ENCODE measurements at places on chromosomes 2 and 18. TPM values are rescaled to one million over a fixed set of nuclear protein-coding genes. Genes with fewer than 3 reads are reported as not detected.
A peak's percentile ranks its signal among the peaks of the same experiment; 100 is the strongest.

DNA sequence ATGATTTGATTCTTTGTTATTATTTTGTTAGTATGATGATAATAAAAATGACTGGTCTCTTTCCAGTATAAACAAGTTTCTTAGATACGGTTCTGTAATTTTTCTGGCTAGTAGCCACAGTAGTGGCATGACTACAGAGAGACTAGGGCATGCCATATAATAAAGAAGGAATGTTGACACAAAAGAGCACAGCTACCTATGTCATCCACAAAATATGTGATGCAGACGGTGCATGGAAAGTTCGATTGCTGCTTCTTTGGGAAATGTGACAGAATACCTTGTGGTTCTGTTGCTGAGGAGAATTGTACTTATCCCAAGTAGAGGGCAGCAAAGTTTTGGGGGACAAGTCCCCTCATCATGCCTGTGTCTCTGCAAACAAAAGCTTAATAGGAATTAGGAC, 26.1 kb upstream of the SETBP1 start:
- H3K4me1 ChIP-seq, result no peaks in the 10 kb centered on the region
- H3K4me3 ChIP-seq, result no peak overlapping the region
- no peaks in the 10 kb centered on the region for H3K27me3 ChIP-seq
- DNase-seq, result no peak

DNA sequence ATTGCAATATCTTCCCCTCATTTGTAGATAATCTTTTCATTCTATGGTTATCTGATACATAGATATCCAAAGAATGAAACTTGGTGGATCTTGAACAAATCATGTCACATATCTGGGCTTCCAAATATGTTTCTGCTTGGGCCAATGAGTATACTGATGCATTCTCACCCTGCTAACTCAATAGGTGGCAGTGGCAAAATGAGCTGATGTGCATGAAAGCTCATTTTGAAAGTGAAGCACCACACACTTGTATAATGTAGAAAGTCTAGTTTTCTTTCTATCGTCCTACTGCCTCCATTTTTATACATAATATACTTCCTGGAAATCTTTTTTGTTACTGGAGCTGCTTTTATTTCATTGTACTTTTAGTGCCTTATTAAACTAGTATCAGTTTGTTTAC, 208.2 kb downstream of the PRKCE start:
- H3K36me3 ChIP-seq, result peaks cover 15% of the 10 kb centered on the region
- H3K4me1 ChIP-seq, result peaks cover 61% of the 10 kb centered on the region
- peak overlapping the region; percentile 93 for H3K27ac ChIP-seq
- H3K27me3 ChIP-seq, result no peaks in the 10 kb centered on the region
- DNase-seq, result no peak
- H3K4me3 ChIP-seq, result no peak overlapping the region

GRCh38 chr2:151657667-151658076, 76.6 kb downstream of the NEB start:
- H3K36me3 ChIP-seq, result no peaks in the 10 kb centered on the region
- DNase-seq, result no peak
- H3K4me3 ChIP-seq, result no peak overlapping the region
- no peaks in the 10 kb centered on the region for H3K4me1 ChIP-seq
- H3K27me3 ChIP-seq, result peaks cover 12% of the 10 kb centered on the region
- no peak overlapping the region for H3K27ac ChIP-seq

- no peaks in the 10 kb centered on the region for H3K36me3 ChIP-seq
- H3K27me3 ChIP-seq, result no peaks in the 10 kb centered on the region
- DNase-seq, result no peak
- no peak overlapping the region for H3K27ac ChIP-seq
These were observed 62.8 kb downstream of the GALNT14 start for GRCh38 chr2:31075431-31075830.

- H3K27ac ChIP-seq, result no peak overlapping the region
- peaks cover 20% of the 10 kb centered on the region for H3K4me1 ChIP-seq
- no peaks in the 10 kb centered on the region for H3K36me3 ChIP-seq
- no peak for DNase-seq
These were observed 274.8 kb upstream of the TRIB2 start for GRCh38 chr2:12441750-12442475.

GRCh38 chr18:79070486-79070885, 1.3 kb downstream of the ATP9B start:
- peak overlapping the region; percentile 85 for H3K4me3 ChIP-seq
- peaks cover 36% of the 10 kb centered on the region for H3K36me3 ChIP-seq
- peak overlapping the region; percentile 91 for H3K27ac ChIP-seq
- no peak for DNase-seq
- H3K4me1 ChIP-seq, result peaks cover 38% of the 10 kb centered on the region

DNA sequence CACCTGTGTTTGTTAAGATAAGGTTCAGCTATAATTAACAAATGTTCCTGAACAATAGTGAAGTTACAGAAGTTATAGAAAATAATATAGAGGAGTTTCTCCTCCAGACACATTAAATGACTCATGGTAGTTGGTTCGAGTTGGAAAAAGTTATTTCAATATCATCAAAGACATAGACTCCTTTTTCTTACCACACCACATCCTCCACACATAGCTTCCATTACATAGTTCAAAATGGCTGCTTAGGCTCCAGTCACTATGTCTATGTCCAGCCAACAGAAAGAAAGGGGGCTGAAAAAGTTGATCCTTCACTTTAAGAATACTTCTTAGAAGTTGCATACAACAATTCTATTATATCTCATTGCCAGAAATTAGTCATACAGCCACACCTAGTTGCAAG, 50.7 kb downstream of the DYNAP start:
- H3K27me3 ChIP-seq, result peaks cover 4% of the 10 kb centered on the region
- H3K4me1 ChIP-seq, result no peaks in the 10 kb centered on the region
- H3K27ac ChIP-seq, result no peak overlapping the region
- no peaks in the 10 kb centered on the region for H3K36me3 ChIP-seq
- DNase-seq, result no peak

- no peak overlapping the region for H3K4me3 ChIP-seq
- H3K36me3 ChIP-seq, result no peaks in the 10 kb centered on the region
- H3K27ac ChIP-seq, result no peak overlapping the region
- H3K4me1 ChIP-seq, result no peaks in the 10 kb centered on the region
- H3K27me3 ChIP-seq, result no peaks in the 10 kb centered on the region
These were observed 1285.7 kb downstream of the CNTNAP5 start for GRCh38 chr2:125310657-125311364.

DNA sequence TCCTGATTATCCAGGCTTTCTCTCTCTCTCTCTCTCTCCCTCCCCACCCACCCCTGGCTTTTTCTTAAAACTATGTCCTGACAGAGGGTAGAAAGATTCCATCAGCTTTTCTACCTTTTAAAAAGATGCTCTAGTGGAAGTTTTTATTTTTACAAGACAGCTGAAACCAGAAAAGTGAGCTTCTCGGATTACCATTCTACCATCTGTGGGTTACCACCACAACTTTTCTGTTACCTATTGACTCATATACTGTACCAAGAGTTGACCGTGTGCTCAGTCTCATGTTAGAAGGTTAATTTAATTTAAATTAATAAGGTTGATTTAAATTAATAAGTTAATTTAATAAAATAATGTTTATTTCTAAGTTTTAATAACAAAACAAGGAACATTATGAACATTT, 137.6 kb downstream of the UPP2 start:
- no peaks in the 10 kb centered on the region for H3K36me3 ChIP-seq
- H3K27me3 ChIP-seq, result no peaks in the 10 kb centered on the region
- DNase-seq, result no peak
- H3K4me3 ChIP-seq, result no peak overlapping the region

Gene CCDC68
- not detected for total RNA-seq

- H3K27me3 ChIP-seq, result peaks cover 3% of the 10 kb centered on the region
- H3K36me3 ChIP-seq, result no peaks in the 10 kb centered on the region
- H3K27ac ChIP-seq, result no peak overlapping the region
- H3K4me3 ChIP-seq, result no peak overlapping the region
- peaks cover 10% of the 10 kb centered on the region for H3K4me1 ChIP-seq
These were observed 84.9 kb downstream of the CMPK2 start for GRCh38 chr2:6780765-6781274.

DNA sequence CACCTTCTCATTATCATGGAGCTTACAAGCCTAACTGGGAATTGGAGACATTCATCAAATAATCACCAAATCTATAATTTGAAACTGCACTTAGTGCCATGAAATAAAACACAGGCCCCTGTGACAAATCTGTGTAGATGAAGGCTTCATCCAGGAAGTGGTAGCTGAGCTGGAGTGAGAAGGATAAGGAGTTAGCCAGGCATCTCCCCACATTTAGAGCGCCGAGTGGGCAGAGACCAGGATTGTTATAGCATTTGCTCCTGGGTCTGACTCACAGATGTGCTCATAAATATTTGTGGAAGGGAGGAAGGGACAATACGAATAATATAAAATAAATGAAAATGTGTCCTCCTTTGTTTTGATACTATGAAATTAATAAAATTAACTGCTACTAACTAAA, 2.5 kb upstream of the MAT2A start:
- no peak for DNase-seq
- no peak overlapping the region for H3K27ac ChIP-seq
- peaks cover 24% of the 10 kb centered on the region for H3K36me3 ChIP-seq
- H3K27me3 ChIP-seq, result no peaks in the 10 kb centered on the region

Gene IL36RN
- not detected for total RNA-seq

DNA sequence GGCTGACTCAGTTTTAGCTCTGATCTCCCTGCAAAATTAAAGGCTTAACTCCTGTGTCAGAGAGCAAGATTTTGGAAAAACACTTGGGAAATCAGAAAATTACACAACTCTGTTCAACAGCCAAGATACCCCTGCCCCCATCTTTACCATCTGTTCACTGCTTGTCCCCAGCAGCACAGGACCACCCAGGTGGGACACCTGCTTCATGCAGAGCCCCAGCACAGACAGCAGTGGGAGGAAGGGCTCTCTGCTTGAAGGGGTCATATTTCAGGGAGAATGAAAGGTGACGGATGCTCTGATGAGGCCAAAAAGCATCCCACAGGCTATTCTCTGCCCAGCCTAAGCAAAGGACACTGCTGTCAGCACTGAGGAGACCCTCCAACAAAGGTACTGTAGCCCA, 584.6 kb upstream of the KLHL29 start:
- H3K27me3 ChIP-seq, result no peaks in the 10 kb centered on the region
- no peak for DNase-seq
- no peak overlapping the region for H3K27ac ChIP-seq
- H3K4me1 ChIP-seq, result no peaks in the 10 kb centered on the region
- H3K4me3 ChIP-seq, result no peak overlapping the region

Gene NFATC1
- total RNA-seq, result 28.1 TPM

Gene FAM161A
- total RNA-seq, result 5.3 TPM

DNA sequence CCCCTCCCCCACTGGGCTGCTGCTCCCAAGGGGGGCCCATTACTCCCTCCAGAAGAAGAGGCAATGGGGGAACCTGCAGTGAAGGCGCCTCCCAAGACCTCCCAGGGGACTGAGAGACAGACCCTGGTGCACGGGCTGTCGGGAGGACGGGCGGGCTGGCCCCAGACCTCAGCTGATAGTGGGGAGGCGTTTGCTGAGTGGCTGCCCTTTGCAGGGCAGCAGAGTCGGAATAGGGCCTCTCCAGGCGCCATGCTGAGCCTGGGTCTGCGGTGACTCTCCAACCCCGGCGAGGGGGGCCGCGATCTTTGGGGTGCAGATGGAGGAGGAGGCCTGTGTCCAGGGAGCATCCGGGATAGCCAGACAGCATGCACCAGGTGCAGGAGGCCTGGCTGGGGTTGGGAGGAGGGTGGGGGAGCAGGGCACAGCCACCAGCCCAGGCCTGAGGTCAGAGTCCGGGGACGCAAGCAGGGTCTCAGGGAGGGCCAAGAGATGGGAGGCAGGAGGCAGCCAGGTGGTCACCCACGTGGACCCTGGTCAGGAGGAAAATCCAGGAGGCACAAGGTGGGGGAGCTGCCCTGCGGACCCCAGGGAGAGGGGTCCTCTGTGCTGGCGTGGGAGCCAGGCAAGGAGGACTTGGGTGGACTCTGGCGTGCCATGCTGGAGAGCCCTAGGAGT, 11.0 kb downstream of the CROCC2 start:
- H3K4me1 ChIP-seq, result no peaks in the 10 kb centered on the region
- no peak for DNase-seq
- H3K27me3 ChIP-seq, result peaks cover 3% of the 10 kb centered on the region
- no peak overlapping the region for H3K4me3 ChIP-seq

GRCh38 chr2:144523596-144524117, 3.7 kb upstream of the ZEB2 start:
- no peak overlapping the region for H3K27ac ChIP-seq
- peaks cover 22% of the 10 kb centered on the region for H3K4me1 ChIP-seq

DNA sequence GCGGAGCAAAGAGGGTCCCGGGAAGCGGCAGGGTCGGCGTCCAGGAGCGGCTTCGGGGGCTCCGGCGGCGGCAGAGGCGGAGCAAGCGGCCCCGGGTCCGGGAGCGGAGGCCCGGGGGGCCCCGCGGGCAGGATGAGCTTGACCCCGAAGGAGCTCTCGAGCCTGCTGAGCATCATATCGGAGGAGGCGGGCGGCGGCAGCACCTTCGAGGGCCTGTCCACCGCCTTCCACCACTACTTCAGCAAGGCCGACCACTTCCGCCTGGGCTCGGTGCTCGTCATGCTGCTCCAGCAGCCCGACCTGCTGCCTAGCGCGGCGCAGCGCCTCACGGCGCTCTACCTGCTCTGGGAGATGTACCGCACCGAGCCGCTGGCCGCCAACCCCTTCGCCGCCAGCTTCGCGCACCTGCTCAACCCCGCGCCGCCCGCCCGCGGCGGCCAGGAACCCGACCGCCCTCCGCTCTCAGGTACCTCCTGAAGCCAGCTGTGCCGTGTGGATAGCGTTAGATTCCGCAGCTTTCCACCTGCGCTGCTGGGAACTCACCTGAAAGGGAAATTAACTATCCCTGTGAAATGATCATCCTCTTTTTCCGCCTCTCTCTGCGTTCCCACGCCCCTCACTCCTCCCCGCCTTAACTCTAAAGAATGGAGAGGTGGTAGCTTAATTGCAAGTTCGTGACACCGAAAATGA, 472 bp downstream of the CNOT11 start:
- H3K4me1 ChIP-seq, result peaks cover 50% of the 10 kb centered on the region
- H3K27me3 ChIP-seq, result no peaks in the 10 kb centered on the region
- H3K27ac ChIP-seq, result peak overlapping the region; percentile 96
- peaks cover 37% of the 10 kb centered on the region for H3K36me3 ChIP-seq
- peak; percentile 87 for DNase-seq
- peak overlapping the region; percentile 89 for H3K4me3 ChIP-seq

DNA sequence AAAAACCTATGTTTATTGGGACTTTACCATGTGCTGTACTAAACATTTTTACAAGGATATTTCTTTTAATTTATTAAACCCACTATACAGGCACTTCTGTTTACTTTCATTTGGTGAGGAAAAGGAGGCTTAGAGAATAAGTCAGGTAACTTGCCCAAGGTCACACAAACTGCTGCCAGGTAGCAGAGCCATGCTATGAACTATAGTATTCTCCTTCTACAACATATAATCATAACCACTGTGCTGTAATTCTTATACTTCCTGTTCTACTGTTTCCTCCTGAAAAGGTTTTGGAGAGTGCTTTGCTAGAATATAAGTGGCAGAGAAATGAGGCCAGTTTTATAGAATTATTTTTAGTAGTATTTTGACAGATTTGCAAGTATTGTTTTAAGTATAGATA, 29.5 kb downstream of the SLC39A10 start:
- peaks cover 49% of the 10 kb centered on the region for H3K36me3 ChIP-seq
- H3K4me3 ChIP-seq, result no peak overlapping the region
- no peak overlapping the region for H3K27ac ChIP-seq
- no peak for DNase-seq
- no peaks in the 10 kb centered on the region for H3K27me3 ChIP-seq

DNA sequence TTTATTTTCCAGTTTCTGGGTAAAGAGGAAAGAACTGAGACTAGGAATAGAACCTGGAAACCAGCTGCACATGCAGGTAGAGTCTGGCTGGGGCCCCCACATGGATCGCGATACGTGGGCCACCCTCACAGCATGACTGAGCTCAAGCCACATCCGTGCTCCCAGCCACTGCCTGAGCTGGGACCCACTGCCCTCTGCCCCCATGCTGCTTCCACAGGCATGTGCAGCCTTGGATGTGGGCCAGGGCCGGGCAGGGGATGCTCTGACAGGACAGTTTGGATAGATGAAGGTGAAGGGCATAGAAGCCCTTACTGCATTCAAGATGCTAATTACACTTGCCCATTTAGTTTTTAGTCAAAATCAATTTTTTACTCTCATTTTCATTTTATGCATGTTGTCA, 321.2 kb downstream of the DCDC2C start:
- H3K4me1 ChIP-seq, result no peaks in the 10 kb centered on the region
- no peaks in the 10 kb centered on the region for H3K27me3 ChIP-seq

Data from activated CD8-positive, alpha-beta T cell treated with anti-CD3 and anti-CD28 coated beads, Interleukin-2, amount 10 ng/mL, durations not matched to agents 7 days and 5 days (primary cell).